ENCODE measurements at places on chromosomes 3 and 15. TPM values are rescaled to one million over a fixed set of nuclear protein-coding genes. Genes with fewer than 3 reads are reported as not detected.
A peak's percentile ranks its signal among the peaks of the same experiment; 100 is the strongest.

DNA sequence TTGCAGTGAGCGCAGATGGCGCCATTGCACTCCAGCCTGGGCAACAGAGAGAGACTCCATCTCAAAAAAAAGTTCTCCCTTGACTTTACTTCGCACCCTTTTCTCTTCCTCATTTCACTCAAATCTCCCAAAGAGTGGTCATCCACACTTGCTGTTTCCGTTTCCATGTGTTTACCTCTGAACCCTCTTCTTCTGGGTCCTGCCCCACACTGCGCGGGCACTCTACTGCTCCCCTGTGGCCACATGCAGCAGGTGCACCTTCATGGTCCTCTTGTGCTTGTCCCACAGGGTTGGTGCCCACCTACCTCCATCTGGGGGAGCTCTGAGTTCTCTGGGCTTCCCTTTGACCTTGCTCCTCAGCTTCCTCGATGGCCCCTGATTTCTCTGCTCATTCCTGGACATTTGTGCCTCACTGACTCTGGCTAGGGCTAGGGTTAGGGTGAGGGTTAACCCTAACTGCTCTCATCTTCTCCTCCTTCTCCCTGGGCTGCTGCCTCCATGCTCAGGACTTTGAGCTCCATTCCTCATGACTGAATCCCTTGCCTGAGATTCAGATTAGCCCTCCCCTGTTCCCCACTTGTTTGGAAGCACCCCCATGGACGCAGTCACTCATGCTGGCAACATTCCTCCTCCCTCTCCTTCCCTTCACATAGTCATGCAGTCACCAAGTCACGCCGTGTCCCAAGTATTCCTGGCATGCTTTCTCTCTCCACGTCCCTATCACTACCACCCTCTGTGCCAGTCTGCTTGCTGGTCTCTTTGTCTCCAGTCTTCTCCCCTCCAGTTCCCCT, 26.6 kb upstream of the KY start:
- H3K4me1 ChIP-seq: no peaks in the 10 kb centered on the region
- H3K27ac ChIP-seq: no peak overlapping the region
- H3K27me3 ChIP-seq: peaks cover 2% of the 10 kb centered on the region
- H3K36me3 ChIP-seq: no peaks in the 10 kb centered on the region
- peak; percentile 17 for DNase-seq
- H3K4me3 ChIP-seq: no peak overlapping the region

Gene CCR1
- 20.0 TPM for total RNA-seq

Gene ITIH1
- total RNA-seq: not detected

DNA sequence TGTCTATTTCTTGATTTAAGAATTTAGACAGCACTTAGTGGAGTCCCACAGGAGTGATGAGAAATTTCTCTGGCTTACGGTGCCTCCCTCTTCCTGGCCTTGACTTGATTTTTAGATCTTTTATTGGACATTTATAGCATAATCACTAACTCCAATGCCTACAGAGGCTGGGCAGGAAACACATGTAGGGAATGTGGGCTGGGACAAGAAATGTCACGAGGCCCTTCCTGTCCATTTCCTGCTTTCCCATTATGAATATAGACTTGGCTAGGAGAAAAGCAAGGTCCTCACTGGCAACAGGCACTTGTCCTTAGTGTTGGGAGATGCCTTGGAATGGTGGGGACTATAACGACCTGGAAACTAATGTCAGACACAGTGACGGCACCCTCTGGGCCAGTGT, 100.3 kb downstream of the MYLK start:
- no peak overlapping the region for H3K4me3 ChIP-seq
- H3K36me3 ChIP-seq: no peaks in the 10 kb centered on the region
- H3K27me3 ChIP-seq: peaks cover 19% of the 10 kb centered on the region
- DNase-seq: no peak
- no peaks in the 10 kb centered on the region for H3K4me1 ChIP-seq
- H3K27ac ChIP-seq: no peak overlapping the region

Gene P2RY1
- 0.10 TPM for total RNA-seq

DNA sequence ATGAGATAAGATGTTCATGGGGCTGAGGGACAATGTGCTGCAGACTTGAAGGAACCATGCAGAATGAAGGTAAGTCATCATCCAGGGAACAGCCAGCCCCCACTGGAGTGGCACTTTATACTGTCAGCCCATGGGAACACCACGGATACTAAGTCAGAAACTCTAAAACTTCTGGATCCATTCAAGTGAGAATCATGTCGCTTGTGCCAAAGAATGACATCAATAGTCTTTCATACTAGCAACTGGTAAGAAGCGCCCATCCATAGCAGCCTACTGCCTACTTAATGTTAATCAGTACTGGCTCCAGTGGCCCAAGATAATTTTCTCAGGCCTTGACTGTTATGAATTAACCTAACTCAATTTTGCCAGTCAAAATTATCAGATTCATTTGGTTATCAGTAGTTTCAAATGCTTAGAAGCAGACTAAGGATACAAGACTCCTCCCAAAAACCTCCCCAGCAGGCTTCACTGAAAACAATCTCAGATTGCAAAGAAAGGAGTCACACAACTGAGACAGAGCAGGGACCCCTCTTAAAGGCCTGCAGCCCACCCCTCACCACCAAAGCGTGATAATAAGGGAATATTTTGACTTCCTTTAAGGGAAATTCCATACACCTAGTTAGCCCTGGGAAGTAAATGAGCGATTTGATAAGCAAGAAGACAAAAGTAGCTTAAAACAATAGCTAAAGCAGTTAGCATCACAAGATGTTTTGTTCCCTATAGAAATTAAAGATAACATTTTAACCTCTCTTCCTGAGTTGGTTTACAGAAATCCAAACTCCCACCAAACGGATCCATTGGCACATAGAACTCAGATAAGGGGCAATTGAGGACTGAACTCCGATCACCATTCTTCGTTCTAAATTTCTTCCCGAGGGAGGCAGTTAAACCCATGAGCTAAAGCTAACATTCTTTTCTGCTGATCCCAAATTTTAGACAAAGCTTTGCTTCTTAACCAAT, 98.8 kb downstream of the TGFBR2 start:
- H3K36me3 ChIP-seq: peaks cover 10% of the 10 kb centered on the region
- H3K4me3 ChIP-seq: no peak overlapping the region
- peaks cover 4% of the 10 kb centered on the region for H3K4me1 ChIP-seq
- DNase-seq: no peak
- H3K27me3 ChIP-seq: no peaks in the 10 kb centered on the region
- H3K27ac ChIP-seq: no peak overlapping the region

Gene CKMT1A
- total RNA-seq: not detected

Gene ADAMTS9
- total RNA-seq: not detected

GRCh38 chr3:35744419-35744818, 105.1 kb downstream of the ARPP21 start:
- H3K4me3 ChIP-seq: no peak overlapping the region
- H3K27ac ChIP-seq: no peak overlapping the region
- H3K36me3 ChIP-seq: no peaks in the 10 kb centered on the region
- no peaks in the 10 kb centered on the region for H3K4me1 ChIP-seq
- no peak for DNase-seq
- H3K27me3 ChIP-seq: no peaks in the 10 kb centered on the region

DNA sequence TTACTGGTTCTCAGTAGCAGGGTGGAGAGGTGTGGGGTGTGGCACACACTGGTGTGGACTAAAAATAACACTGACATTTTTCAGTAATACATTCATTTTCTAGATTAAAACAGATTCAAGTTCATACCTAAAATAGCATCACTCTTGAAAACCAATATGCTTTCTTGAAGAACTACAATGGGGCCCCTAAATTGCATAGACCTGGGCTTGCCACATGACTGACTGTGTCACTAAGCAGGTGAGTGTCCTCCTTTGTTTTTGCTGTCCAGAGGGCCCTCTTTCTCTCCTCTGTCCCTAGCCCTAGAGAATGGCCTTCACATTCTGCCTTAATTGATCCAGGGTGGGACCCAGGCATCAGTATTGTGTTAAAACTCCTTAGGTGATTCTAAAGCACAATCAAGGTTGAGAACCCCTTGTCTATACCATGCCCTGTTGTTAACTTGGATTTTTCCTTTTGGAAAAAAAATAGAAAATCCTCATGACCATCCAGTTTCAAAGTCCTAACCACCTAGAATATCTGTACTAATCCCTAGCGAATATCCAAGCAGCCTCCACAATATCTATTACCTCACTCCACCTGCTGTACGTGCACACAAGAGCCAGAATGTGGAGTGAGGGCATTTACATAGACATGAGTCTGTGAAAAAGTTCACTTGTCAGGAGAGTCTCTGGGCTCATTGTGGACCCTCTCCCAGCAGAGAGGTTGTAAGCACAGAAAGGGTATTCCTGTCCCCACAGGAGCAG, 18.7 kb upstream of the TMEM41A start:
- no peak overlapping the region for H3K4me3 ChIP-seq
- no peaks in the 10 kb centered on the region for H3K4me1 ChIP-seq
- no peaks in the 10 kb centered on the region for H3K36me3 ChIP-seq

DNA sequence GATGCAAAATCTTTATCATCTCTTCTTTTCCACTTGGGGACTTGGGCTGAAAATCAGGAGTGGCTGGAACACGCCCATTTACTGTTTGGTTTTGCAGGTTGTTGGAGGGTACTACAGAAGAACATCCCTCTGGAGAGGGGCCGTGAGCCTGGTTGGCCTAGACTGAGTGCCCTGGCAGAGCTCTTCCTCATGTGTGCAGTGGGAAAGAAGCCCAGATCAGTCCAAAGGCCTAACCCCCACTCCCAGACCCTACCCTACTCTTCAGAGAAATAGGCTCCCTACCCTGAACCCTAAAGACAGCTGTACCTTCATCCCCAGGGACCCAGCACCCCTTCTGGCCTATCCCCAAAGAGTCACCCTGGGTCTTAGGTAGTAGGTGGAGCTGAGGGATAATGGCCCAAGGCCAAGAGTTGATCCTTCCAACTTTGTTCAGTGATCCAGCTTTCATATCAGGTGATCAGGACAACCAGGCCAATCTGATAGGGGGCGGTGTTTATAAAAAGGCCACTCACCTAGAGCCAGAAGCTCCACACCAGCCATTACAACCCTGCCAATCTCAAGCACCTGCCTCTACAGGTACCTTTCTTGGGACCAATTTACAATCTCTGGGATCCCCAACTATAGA, at the start of gene CYP1A2:
TSS of gene CYP1A2 (plus strand) at position 524 of the 625 bp plus-strand sequence. CDS start 894 bp downstream, outside the sequence.
- H3K4me1 ChIP-seq: no peaks in the 10 kb centered on the region
- H3K27ac ChIP-seq: no peak within 1 kb of the TSS
- no peaks in the 10 kb centered on the region for H3K36me3 ChIP-seq
- peaks cover 5% of the 10 kb centered on the region for H3K27me3 ChIP-seq

Gene ARF4
- total RNA-seq: 68.9 TPM

Gene GRAMD2A
- total RNA-seq: not detected

GRCh38 chr15:84810073-84810840, 6.9 kb upstream of the ALPK3 start:
- no peak overlapping the region for H3K27ac ChIP-seq
- no peaks in the 10 kb centered on the region for H3K27me3 ChIP-seq
- peaks cover 4% of the 10 kb centered on the region for H3K36me3 ChIP-seq
- H3K4me1 ChIP-seq: peaks cover 3% of the 10 kb centered on the region

DNA sequence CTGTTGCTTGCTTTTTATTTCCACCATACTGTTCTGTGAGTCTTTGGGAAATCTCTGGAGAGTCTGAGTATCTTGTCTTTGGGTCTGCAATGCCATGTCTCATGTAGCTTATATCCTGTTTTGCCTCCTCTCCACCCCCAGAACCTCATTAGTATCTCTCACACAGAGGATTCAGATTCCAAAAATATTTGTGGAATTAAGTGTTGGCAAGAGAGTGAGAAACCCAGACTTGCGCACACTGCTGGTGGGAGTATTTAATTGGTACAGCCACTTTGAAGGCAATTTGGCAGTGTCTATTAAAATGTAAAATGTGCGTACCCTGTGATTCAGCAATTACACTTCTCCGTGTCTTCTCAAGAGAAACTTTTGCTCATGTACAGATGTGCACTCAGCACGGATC, 68.6 kb downstream of the ZNF621 start:
- no peak for DNase-seq
- peaks cover 30% of the 10 kb centered on the region for H3K27me3 ChIP-seq
- no peak overlapping the region for H3K4me3 ChIP-seq
- no peaks in the 10 kb centered on the region for H3K36me3 ChIP-seq

- H3K27me3 ChIP-seq: no peaks in the 10 kb centered on the region
- peaks cover 10% of the 10 kb centered on the region for H3K36me3 ChIP-seq
- H3K4me3 ChIP-seq: no peak overlapping the region
- no peak overlapping the region for H3K27ac ChIP-seq
- H3K4me1 ChIP-seq: peaks cover 18% of the 10 kb centered on the region
Observed at GRCh38 chr3:98012979-98013378, 22.1 kb downstream of the GABRR3 start.

GRCh38 chr3:181966393-181966792, 254.7 kb downstream of the SOX2 start:
- H3K4me1 ChIP-seq: no peaks in the 10 kb centered on the region
- H3K36me3 ChIP-seq: no peaks in the 10 kb centered on the region
- DNase-seq: no peak
- H3K27ac ChIP-seq: no peak overlapping the region

- no peak for DNase-seq
- H3K27me3 ChIP-seq: peaks cover 38% of the 10 kb centered on the region
- H3K36me3 ChIP-seq: no peaks in the 10 kb centered on the region
- H3K4me3 ChIP-seq: no peak overlapping the region
- peaks cover 21% of the 10 kb centered on the region for H3K4me1 ChIP-seq
Observed at GRCh38 chr3:46552538-46552937, 13.6 kb downstream of the LRRC2 start.

Gene AP4E1
- 14.5 TPM for total RNA-seq

DNA sequence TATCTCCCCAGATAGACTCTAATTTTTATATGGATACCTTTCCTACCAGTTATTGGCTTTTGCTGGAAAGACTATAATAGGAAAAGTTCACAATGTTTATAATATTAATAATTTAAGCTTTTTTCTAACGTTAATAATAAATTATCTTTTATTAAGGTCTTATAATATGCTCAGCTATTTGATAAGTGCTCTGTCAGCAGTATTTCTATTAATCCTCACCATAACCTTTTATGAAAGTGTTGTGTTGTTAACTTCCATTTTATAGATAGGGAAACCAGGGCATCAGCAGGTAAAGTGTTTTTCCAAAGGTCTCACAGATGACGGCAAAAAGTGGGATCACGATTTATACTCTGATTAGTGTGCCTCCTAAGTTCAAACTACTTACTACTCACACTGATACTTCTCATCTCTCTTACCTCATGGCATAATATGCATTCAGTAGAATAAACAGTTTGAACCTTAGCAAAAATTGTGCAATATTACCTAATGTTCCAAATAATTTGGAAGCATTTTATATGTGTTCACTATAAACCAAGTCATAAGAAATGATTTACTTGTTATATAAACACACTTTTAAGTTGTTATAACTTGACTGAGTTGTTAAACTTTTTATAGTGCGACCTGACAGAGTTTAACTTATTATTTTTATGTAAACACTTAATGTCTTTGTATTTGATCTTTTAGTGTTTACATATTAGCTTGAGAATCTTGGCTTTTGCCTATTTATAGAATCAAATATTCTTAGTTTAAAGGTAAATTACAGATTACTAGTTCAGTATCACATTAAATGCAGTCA, 274.9 kb upstream of the DCBLD2 start:
- no peak for DNase-seq
- no peak overlapping the region for H3K4me3 ChIP-seq
- no peak overlapping the region for H3K27ac ChIP-seq
- H3K4me1 ChIP-seq: no peaks in the 10 kb centered on the region

GRCh38 chr3:15359677-15360397, 27.5 kb upstream of the SH3BP5 start:
- H3K4me3 ChIP-seq: no peak overlapping the region
- no peaks in the 10 kb centered on the region for H3K27me3 ChIP-seq

All from activated CD4-positive, alpha-beta memory T cell treated with anti-CD3 and anti-CD28 coated beads, Interleukin-2, amount 10 ng/mL, durations not matched to agents 7 days and 5 days (primary cell).